ENCODE measurements at places on chromosomes 5 and 9. TPM values are rescaled to one million over a fixed set of nuclear protein-coding genes. Genes with fewer than 3 reads are reported as not detected.

DNA sequence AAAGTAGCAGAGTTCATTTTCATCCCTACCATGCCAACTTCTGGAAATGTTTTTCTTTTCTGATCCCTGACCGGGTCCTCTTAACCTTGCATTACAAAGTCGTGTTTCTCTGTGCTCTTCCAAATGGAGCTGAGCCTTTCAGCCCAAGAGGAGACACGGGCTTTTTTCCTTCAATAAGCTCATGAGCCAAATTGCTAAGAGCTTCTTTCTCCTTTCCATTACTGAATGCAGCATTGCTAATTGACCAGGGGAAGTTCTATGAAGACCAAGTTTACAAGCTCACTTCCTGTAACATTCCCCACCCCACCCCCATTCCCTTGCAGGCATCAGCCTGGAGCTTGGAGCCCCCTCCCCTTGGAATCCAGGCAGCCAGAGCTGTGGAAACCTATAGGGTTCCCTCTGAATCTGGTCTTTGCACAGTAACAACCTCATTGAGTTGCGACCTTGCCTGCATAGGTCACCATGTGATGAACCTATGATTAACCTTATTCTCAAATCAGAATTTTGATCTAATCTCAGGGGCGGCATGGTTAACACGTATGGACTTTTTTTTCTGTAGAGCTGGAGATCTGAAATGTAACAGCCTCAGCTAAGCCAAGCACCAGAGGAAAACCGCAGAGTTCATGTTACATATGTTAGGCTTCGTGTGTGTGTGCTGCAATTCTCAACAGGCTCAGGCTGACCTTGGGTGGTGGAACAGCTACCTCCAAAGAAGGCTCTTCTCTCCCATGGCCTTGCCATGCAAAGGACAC, 395.7 kb upstream of the ZNF462 start:
- no peak for DNase-seq

DNA sequence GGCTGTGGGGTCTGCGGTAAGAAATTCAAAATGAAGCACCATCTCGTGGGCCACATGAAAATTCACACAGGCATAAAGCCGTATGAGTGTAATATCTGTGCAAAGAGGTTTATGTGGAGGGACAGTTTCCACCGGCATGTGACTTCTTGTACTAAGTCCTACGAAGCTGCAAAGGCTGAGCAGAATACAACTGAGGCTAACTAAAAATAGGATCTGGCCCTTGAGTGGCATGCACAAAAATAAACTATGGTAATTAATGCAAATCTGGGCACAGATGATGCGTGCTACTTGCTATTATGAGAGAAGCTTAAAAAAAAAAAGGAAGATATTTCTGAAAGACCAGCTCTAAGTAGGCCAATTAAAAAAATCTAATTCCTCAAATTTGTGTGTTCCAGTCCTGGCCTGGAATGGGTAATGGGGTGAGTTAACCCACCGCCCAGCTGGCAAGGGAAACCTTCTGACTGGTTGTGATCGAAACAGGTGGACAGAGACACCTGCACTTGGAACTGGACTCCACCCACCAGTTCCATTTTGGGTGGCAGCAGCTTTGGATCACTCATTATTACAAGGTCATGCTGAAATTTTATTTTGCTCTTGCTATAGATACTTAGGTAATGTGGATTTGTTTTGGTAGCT, 26.6 kb upstream of the ZBTB34 start:
- no peak for DNase-seq

DNA sequence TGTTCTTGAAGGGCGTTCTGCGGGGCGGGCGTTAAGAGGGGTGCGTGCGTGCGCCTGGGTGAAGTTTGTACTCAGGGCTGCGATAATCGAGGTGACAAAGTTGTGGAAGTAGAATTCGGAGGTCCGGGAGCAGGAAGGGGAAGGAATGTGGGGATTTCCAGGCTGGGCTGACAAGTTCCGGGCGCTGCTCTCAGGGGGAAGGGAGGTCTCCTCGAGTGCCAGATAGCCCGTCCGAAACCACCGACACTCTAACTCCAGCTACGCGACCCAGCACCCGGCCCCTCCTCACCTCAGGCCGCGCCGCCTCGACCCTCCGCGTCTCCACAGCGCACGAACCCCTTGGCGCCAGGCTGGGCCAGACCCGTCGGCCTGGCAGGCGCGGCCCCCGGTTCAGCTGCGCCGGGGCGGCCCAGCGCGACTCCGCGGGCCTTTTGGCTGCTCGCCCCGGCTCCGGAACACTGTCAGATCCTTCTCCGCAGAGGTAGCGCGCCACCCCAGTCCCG, at the start of gene IL6ST:
Gene IL6ST, minus strand, starts transcription at position 469 of the 503 bp plus-strand sequence. CDS start 18,685 bp downstream, outside the sequence.
- no peak for DNase-seq

GRCh38 chr9:12863618-12864017, 88.8 kb downstream of the LURAP1L start:
- no peak for DNase-seq

PDCD1LG2 gene
- total RNA-seq, result 0.35 TPM

DNA sequence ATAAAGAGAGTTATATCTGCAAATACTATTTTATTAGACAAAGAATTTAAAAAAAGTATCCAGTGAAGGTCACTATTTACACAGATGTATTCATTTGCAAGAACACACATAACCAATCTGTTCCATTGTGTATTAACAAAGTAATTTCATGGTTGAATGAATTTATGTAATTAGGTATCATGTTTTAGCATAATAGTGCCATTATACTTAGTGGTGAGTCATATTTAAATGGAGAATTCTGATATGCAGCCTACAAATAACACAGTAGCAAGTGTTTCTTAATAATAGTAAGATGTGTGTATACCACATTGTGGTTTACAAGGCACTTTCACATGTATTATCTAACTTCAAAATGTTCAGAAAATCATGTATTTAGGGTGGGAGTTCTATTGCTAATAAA, 1028.5 kb upstream of the ACO1 start:
- DNase-seq, result no peak
